ENCODE measurements at places on chromosomes 4 and X. TPM values are rescaled to one million over a fixed set of nuclear protein-coding genes. Genes with fewer than 3 reads are reported as not detected.

The PSMD10 gene
- total RNA-seq, result 21.4 TPM

The SHROOM3 gene
- 0.63 TPM for total RNA-seq

The ALB gene
- not detected for total RNA-seq

The MAGEC2 gene
- total RNA-seq, result not detected

The PLK4 gene
- total RNA-seq, result 3.9 TPM

The P2RY8 gene
- total RNA-seq, result 73.7 TPM

The DCAF8L1 gene
- not detected for total RNA-seq

The TBC1D8B gene
- 0.18 TPM for total RNA-seq

The XKRX gene
- 0.38 TPM for total RNA-seq

The RIPPLY1 gene
- total RNA-seq, result not detected

DNA sequence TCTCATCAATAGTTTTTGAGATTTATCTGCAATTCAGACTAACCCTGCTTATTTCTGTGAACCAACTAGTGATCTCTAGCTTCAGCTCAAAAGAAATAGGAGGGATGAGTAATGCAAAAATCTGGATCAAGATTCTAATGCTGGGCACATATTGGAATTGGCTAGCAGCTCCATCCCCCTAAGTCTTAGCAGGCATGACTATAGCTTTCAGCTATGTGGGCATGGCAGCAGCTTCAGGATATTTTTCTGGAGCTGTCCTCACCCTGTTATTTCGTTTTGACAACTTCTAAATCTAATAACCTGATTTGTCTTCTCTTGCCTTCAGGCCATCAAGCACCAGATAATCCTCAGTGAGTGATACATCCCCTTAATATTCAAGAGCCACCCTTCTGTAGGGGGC is 50.8 kb upstream of the GNPDA2 start:
- DNase-seq, result no peak
- H3K36me3 ChIP-seq, result no peaks in the 10 kb centered on the region
- H3K4me3 ChIP-seq, result no peak overlapping the region
- H3K27ac ChIP-seq, result no peak overlapping the region

GRCh38 chr4:170887396-170887795 is 797.6 kb upstream of the AADAT start:
- no peaks in the 10 kb centered on the region for H3K36me3 ChIP-seq
- no peak overlapping the region for H3K27ac ChIP-seq
- no peaks in the 10 kb centered on the region for H3K27me3 ChIP-seq

- peaks cover 2% of the 10 kb centered on the region for H3K4me1 ChIP-seq
- no peak overlapping the region for H3K27ac ChIP-seq
- no peak for DNase-seq
- H3K27me3 ChIP-seq, result no peaks in the 10 kb centered on the region
Observed at GRCh38 chr4:125387770-125388169, 73.0 kb downstream of the FAT4 start.

DNA sequence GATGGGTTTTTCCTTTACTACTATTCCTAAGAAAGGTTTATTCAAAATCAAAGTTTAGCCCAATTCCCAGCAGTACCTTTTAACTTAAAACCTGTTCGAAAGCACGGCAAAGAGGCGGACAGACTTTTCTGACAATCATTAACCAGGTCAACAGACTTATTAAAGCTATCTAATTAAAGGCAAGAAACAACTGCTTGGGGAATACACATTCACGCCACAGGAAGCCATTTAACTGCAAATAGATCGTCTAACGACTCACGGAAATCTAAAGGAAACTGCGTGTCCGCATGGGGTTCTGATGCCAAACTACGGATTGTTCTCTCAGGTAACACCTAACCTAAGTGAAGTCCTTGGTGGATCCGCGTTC is 663 bp upstream of the USP53 start:
- H3K27me3 ChIP-seq, result no peaks in the 10 kb centered on the region
- peak overlapping the region; percentile 84 for H3K27ac ChIP-seq
- H3K4me1 ChIP-seq, result peaks cover 7% of the 10 kb centered on the region
- H3K36me3 ChIP-seq, result no peaks in the 10 kb centered on the region
- peak overlapping the region; percentile 64 for H3K4me3 ChIP-seq

GRCh38 chr4:67746797-67747495 is 7.2 kb downstream of the GNRHR start:
- H3K36me3 ChIP-seq, result no peaks in the 10 kb centered on the region
- H3K27ac ChIP-seq, result no peak overlapping the region
- H3K4me1 ChIP-seq, result no peaks in the 10 kb centered on the region
- H3K27me3 ChIP-seq, result no peaks in the 10 kb centered on the region

GRCh38 chrX:151792505-151792904 is 58.0 kb downstream of the CNGA2 start:
- no peaks in the 10 kb centered on the region for H3K4me1 ChIP-seq
- no peaks in the 10 kb centered on the region for H3K36me3 ChIP-seq
- no peak overlapping the region for H3K4me3 ChIP-seq
- no peaks in the 10 kb centered on the region for H3K27me3 ChIP-seq
- DNase-seq, result no peak
- H3K27ac ChIP-seq, result no peak overlapping the region

DNA sequence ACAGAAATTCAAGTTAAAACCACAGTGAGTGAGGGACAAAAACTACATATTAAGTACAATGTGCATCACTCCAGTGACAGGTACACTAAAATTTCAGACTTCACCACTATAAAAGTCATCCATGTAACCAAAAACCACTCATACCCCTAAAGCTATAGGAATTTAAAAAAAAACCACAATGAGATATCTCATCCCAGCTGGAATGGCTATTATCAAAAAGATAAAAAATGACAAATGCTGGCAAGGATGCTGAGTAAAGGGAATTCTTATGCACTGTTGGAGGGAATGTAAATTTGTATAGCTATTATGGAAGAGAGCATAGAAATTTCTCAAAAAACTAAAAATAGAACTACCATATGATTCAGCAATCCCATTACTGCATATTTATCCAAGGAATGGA is 171.1 kb downstream of the HHIP start:
- DNase-seq, result no peak
- no peaks in the 10 kb centered on the region for H3K36me3 ChIP-seq
- H3K27ac ChIP-seq, result no peak overlapping the region

DNA sequence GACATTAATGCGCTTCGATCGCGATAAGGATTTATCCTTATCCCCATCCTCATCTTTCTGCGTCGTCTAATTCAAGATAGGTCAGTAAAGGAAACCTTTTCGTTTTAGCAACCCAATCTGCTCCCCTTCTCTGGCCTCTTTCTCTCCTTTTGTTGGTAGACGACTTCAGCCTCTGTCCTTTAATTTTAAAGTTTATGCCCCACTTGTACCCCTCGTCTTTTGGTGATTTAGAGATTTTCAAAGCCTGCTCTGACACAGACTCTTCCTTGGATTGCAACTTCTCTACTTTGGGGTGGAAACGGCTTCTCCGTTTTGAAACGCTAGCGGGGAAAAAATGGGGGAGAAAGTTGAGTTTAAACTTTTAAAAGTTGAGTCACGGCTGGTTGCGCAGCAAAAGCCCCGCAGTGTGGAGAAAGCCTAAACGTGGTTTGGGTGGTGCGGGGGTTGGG is 528 bp upstream of the FGF2 start:
- H3K27me3 ChIP-seq, result peaks cover 38% of the 10 kb centered on the region
- no peaks in the 10 kb centered on the region for H3K36me3 ChIP-seq
- no peak overlapping the region for H3K4me3 ChIP-seq
- no peak for DNase-seq

DNA sequence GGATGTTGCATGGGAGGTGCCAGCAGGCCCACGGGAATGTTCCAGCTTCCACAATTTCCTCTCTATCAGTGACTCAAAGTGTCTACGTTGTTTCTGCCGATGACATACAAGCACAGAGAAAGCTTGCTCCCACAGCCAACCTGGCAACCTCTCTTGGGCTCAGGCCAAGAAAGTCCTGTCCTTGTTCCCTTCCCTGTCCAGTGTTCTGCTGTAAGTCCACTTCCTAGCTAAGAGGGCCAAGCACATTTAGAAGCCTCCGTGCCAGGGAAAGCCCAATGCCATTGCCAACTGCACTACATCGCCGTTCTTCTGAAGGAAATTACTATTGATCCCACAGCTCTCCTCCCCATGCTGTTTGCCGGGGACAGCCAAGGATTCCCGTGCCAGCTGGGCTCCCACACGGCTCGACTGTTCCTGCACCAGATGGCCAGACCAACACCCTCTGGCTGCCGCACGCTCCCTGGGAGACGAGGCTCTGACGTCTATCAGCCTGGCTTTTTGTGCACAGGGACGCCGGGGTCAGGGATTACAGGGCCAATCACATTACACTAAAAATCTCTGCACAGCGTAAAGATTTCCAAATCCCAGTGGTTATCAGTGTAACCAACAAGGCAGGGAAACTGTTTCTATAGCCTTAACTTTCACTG is 284.0 kb downstream of the BCOR start:
- H3K4me1 ChIP-seq, result peaks cover 4% of the 10 kb centered on the region
- H3K36me3 ChIP-seq, result no peaks in the 10 kb centered on the region
- DNase-seq, result no peak

DNA sequence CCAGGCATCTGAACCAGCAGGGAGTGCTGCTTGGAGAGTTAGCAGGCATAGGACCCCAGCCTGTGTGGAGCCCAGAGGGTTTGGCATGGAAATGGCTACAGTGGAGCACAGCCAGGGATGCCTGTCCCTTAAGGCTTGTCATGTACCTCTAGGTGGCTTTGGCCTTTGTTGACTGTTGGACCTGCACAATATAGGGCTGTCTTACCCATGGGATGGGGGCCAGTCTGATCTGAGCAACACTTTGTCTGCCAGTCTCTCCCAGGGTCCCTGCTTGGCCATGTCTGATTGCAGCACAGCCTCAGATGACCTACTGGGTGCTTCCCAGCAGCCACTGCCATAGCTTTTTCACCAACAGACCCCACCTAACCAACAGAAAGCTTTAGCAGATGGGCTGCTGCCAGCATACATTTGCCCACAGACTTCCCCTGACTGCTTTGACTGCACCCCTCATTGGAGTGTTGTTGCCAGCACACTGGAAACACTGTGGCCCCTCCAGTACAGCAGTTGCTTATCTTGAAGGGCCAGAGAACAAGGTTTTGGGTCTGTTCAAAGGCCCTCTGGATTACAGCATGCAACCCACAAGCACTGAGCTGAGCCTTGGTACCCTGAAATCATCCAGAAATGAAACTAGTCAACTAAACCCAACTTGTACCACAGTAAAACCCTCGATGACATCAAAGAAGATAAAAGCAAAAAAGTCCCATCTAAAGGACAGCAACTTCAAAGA is 22.1 kb downstream of the ANAPC10 start:
- H3K27me3 ChIP-seq, result no peaks in the 10 kb centered on the region
- H3K4me3 ChIP-seq, result no peak overlapping the region
- H3K27ac ChIP-seq, result no peak overlapping the region
- no peak for DNase-seq
- no peaks in the 10 kb centered on the region for H3K4me1 ChIP-seq
- peaks cover 9% of the 10 kb centered on the region for H3K36me3 ChIP-seq

GRCh38 chr4:100147198-100147597 is 43.1 kb downstream of the DDIT4L start:
- H3K27ac ChIP-seq, result no peak overlapping the region
- H3K36me3 ChIP-seq, result no peaks in the 10 kb centered on the region
- H3K27me3 ChIP-seq, result no peaks in the 10 kb centered on the region
- H3K4me3 ChIP-seq, result no peak overlapping the region
- DNase-seq, result no peak

DNA sequence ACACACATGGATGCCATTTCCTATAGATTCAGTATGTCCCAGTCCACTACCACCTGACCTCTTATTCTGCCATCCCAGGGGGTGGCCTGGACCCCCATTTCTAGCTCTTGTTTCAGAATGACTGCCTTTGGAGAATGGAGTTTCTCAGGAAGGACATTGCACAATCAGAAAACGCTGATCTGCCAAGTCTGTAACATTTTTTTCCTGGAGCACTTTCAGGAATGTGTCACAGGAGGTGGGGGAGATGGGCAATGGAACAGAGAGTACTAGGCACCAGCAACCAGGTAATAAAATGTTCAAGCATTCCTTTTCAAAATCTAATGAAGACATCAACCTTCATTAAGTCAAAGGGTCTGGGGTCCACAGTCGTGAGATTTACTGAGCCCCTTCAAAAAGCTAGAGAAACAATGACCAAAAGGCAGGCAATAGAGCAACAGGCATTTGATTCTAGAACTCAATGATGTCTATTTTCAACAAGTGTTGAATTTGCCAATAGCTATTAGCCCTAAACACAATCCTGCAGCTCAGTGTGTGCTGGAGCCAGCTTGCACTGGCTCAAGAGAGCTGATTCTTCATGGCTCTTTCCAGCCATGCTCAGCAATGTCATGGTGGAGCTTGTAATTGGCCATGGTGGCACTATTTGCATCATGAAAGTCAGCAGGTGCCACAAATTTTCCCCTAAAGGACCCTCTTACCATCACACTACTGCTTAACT is 87.1 kb downstream of the KDR start:
- no peaks in the 10 kb centered on the region for H3K27me3 ChIP-seq
- no peaks in the 10 kb centered on the region for H3K36me3 ChIP-seq
- no peaks in the 10 kb centered on the region for H3K4me1 ChIP-seq
- H3K4me3 ChIP-seq, result no peak overlapping the region
- no peak for DNase-seq

DNA sequence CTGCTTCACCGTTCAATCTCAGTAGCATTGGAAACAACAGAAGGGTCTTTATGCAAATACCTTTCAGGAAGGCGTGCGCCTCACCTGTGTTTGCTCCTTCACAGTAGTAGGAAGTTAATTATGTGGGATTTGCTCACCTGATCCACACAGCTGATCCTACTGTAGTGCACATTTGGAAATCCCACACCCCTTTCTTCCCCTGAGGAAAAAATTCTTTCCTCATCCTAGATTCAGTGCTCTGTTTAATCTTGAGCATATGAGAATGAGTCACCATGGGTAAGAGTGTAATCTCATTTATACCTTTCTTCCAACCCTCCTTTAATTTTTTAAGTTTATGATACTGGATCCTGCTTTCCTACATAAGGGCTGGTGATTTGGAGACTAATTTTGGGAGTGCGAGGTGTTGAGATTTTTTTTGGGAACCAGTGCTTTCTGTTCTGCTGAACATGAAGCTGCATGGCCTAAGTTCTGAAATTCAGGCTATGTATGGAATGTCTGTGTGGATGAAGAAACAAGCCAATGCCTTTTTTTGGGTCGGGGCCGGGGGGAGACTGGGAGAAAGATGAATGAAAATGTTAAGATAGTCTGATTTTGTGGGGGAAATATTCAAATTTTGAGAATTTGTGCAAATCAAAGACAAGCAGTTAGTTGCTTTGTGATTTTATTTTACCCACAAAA is 19.0 kb downstream of the GAB1 start:
- peaks cover 15% of the 10 kb centered on the region for H3K4me1 ChIP-seq
- no peaks in the 10 kb centered on the region for H3K27me3 ChIP-seq
- H3K36me3 ChIP-seq, result no peaks in the 10 kb centered on the region
- H3K27ac ChIP-seq, result peak overlapping the region; percentile 75
- no peak for DNase-seq
- no peak overlapping the region for H3K4me3 ChIP-seq

- H3K36me3 ChIP-seq, result no peaks in the 10 kb centered on the region
- H3K4me3 ChIP-seq, result no peak overlapping the region
- H3K4me1 ChIP-seq, result no peaks in the 10 kb centered on the region
- DNase-seq, result no peak
- H3K27me3 ChIP-seq, result no peaks in the 10 kb centered on the region
Observed at GRCh38 chr4:124306352-124306751, 406.2 kb downstream of the ANKRD50 start.

DNA sequence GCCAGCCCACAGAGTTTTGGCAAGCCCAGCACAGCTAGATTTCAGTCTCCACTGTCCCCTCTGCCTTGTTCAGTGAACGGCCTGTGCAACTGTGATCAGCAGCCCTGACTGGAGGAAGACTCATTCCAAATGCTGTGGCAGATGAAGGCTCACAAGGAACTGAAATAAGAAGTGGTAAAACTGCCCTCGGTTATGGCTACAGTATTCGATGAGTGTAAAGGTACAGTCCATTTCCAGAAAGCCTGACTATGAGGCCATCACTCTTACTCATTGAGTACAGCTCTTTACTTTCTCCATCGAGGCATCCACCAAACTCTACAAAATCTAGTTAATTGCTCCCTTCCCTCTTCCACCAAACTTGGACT is 69.1 kb downstream of the RHOH start:
- no peaks in the 10 kb centered on the region for H3K36me3 ChIP-seq
- peaks cover 41% of the 10 kb centered on the region for H3K4me1 ChIP-seq
- H3K27ac ChIP-seq, result peak overlapping the region; percentile 61
- H3K27me3 ChIP-seq, result no peaks in the 10 kb centered on the region
- no peak for DNase-seq

Measured in natural killer cell (primary cell).